ENCODE measurements at places on chromosomes 3 and 15.

GRCh38 chr15:81955382-81956062, 90.3 kb downstream of the MEX3B start:
- no peak for DNase-seq

DNA sequence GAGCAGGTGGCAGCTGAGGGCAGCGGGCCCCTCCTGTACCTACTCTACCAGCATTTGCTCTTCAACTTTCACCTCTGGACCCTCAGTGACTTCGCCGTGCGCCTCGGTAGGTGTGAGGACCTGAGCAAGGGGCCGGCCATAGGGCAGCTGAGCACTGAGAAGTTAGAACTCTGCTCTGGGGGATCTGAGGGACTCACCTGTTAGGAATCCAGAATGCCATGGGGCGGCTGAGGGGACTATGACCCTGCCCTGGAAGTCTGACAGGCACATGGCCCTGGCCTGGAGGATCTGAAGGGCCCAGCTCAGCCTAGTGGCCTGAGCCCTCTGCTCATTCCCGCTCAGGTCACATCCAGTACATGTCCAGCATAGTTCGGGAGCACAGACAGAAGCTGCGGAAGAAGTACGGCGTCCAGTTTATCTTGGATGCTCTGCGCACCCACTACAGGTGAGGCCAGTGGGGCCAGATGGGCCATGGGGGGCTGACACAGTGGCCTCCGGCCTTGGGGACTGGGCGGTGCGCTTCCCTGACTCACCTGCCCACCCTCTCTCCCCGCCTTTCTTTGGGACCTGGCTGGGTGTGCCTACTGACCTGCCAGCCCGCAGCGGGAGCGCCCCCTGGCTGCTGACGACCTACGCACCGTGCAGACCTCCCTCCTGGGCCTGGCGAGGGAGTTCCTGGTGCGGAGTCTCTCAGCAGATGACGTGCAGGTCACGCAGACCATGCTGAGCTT, 18.8 kb downstream of the NBEAL2 start:
- DNase-seq: no peak

- DNase-seq: no peak
These were observed 33.8 kb downstream of the EFL1 start for GRCh38 chr15:82228750-82229149.

DNA sequence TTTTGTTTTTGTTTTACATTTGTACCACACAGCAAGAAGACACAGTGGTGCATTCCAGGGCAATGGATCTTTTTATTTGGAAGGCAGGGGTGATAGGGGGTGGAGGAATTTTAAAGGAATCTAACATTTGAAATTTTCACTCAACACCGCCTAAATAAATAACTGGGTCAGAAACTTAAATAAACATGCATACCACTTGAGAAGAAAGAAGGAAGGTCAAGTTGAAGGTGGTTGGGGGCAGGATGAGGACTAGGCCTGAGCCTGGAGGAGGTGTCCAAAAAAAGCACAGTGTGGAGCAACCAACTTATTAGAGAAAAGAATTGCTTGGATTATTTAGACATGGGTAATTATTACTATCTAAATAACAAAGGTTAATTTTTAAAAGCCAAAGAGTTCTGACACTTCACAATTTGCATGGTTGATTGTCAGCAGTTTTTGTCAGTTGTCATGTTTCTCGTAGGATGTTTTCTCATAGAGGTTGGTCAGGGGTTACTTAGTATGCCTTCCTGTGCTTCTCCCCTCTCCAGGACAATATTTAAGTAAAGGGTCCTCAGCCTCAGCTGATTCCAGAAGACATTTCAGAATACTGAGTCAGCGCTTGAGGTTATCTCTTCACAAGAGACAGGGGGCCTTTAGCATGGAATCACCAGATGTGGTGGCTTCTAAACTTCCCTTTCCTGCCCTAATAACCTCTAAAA, 173.7 kb upstream of the SLC2A2 start:
- no peak for DNase-seq

DNA sequence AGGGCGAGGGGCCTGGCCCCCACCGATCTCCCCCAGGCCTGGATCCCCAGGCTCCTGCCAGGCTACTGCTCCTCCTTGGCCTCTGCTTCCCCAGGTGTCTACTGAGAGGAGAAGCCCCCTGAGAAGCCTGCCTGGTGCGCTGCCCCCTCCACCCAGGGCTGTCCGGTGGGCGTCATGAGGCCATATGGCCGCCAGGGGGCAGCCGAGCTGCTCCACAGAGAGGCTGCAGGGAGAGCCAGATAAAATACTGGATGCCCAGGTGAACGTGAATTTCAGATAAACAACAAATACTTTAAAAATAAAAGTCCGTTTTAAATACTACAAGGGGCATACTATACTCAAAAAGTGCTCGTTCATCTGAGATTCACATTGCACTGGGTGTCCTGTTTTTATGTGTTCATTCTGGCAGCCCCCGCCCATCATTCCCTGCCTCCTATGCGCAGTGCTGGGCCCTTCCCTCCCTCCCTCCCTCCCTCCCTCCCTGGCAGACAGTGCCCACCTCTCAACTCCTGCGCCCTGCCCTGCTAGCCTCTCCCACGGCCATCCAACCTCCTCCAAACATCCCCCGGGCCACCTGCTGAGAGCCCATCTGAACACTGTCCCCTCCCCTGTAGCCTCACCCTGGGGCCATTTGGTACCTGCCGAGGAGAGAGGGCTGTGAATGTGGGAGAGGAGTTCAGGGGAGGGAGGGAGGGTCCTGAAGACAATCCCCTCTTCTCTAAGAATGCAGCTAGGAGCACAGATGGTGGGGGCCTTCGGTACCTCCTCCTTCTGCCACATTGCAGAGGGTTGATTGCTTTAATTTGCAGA, 29.6 kb downstream of the PSTPIP1 start:
- no peak for DNase-seq

GRCh38 chr3:106817706-106818105, 559.5 kb upstream of the CCDC54 start:
- DNase-seq: no peak

DNA sequence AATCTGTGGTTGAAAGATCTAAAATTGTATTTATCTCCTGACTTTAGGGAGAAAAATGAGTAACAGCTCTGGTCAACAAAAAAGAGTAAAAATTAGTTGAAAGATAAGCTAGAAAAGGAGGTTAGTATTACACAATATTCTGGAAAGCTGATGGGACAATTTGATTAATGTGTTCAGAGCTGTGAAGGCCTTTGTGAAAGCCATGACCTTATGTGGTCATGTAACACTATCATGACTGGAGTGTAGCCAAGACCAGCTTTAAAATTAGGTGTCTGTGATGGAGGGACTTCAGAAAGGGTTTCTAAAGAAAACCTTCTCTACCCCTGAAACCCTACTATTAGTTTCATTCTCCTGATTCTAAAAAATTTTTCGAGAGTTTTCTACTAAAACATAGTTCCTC, 127.2 kb downstream of the NFKBIZ start:
- no peak for DNase-seq

DNA sequence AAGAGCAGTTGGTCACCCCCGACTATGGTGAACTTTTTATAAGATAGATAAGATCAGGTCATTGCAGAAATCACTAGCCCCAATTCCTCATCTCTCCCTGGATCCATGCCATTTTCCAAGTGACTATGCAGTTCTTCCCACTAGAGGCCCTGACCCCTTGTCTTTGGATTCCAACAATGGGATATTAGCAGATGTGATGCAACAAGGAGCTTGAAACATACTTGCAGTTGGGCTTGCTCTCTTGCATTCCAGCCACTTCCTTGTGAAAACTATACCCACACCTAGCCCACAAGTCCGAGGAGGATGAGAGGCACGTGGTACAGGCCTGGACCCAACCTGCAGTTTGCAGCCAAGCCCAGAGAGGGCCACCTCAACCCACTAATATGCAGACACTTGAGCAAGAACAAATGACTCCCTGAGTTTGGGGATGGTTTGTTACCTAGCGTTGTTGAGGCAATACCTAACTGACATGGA, 60.6 kb downstream of the SUCLG2 start:
- no peak for DNase-seq
